ENCODE measurements at places on chromosomes 16 and 17.
A peak's percentile ranks its signal among the peaks of the same experiment; 100 is the strongest.

- no peak for DNase-seq
Observed at GRCh38 chr16:50977138-50977537, 173.9 kb downstream of the SALL1 start.

GRCh38 chr16:85378145-85379040 is 234.7 kb upstream of the GSE1 start:
- no peak for DNase-seq

GRCh38 chr16:86398622-86399021 is 111.7 kb upstream of the FOXF1 start:
- DNase-seq, result no peak

- DNase-seq, result no peak
Observed at GRCh38 chr17:35428229-35428628, 4.1 kb downstream of the SLFN12 start.

- peak; percentile 66 for DNase-seq
Observed at GRCh38 chr17:21573961-21574610, 118.2 kb upstream of the KCNJ18 start.

GRCh38 chr17:82843904-82844680 is 4.3 kb upstream of the ZNF750 start:
- DNase-seq, result no peak

- DNase-seq, result no peak
Observed at GRCh38 chr17:76585649-76586593, at the start of gene ST6GALNAC2. TSS of gene ST6GALNAC2 (minus strand) at chr17:76585860. CDS start at chr17:76585808, 52 bp downstream.

- DNase-seq, result peak; percentile 87
Observed at GRCh38 chr16:53090591-53091411, 36.0 kb downstream of the CHD9 start.

GRCh38 chr17:57107498-57108101 is 22.6 kb downstream of the AKAP1 start:
- DNase-seq, result no peak

- DNase-seq, result peak; percentile 3
Observed at GRCh38 chr17:40555296-40556190, 9.7 kb downstream of the CCR7 start.

DNA sequence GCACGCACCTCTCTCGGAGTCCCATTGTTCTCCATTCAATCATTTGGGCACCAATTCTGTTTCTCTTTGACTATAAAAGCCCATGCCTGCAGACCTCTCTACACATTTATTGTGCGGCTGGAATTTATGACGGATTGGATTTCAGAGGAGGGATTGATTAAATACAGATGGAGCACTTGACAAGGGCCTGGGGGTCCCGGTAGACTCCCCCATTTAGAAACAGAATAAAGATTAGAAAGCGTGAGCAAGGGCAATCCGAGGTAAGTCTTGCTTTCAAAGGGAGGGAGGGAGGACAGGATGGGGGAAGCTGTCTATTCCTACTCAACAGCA is 15.1 kb upstream of the PITPNM3 start:
- no peak for DNase-seq

- no peak for DNase-seq
Observed at GRCh38 chr17:81824595-81824994, 8.5 kb downstream of the MCRIP1 start.

- DNase-seq, result no peak
Observed at GRCh38 chr17:2396568-2397246, 4.2 kb downstream of the MNT start.

GRCh38 chr17:72267601-72268000 is 146.8 kb downstream of the SOX9 start:
- DNase-seq, result no peak

DNA sequence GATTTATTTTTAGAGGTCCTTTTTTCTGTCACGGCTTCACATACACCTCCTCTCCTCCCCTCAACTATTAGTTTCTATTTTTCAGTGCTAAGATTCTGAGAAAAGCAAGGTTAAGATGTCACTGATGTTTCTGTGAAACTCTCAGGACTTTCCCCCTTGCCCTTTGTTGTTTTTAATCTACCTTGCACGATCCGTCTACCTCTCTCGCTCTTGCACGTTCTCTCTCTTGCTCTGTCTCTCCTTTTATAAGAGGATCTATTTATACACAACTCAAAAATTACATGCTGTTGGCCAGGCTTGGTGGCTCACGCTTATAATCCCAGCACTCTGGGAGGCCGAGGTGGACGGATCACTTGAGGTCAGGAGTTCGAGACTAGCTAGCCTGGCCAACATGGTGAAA is 43.6 kb downstream of the RPA1 start:
- DNase-seq, result no peak

DNA sequence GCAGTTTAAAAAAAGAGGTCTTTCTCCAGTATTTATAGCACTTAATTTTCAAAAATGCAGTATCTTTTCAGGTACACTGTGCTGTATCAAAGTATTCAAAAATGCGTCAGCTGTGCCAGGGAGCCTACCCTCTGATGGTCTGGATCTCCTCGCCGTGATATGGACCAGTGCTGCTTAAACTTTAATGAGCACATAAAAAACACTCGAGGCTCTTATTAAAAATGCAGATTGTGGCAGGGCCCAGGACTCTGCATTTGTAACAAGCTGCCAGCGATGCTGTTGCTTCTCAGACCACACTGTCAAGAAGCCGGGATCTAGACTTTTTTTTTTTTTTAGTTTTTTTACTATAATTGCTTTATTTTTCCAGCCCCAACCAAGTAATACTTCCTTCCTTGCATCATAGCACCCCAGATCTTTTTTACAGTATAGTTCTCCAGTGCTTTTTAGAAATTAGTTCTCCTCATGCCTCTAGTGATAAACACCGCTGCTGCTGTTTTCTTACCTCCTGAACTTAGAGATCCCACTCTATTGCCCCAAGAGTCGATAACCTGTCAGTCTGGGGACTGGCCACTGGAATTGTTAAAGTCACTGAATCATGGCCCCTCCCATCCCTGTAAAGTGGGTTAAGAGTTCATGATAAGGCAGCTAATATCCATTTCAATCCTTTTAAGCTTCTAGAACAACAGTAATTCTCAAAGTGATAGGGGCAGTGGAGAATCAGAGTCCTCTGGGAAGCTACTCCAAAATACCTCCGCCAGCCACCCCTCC is 1.6 kb upstream of the SMARCD2 start:
- no peak for DNase-seq

- no peak for DNase-seq
Observed at GRCh38 chr17:27338536-27338985, 44.6 kb downstream of the WSB1 start.

- no peak for DNase-seq
Observed at GRCh38 chr17:27882162-27882840, 10.9 kb downstream of the LYRM9 start.

- DNase-seq, result no peak
Observed at GRCh38 chr17:9427465-9428315, 147.9 kb downstream of the STX8 start.

DNA sequence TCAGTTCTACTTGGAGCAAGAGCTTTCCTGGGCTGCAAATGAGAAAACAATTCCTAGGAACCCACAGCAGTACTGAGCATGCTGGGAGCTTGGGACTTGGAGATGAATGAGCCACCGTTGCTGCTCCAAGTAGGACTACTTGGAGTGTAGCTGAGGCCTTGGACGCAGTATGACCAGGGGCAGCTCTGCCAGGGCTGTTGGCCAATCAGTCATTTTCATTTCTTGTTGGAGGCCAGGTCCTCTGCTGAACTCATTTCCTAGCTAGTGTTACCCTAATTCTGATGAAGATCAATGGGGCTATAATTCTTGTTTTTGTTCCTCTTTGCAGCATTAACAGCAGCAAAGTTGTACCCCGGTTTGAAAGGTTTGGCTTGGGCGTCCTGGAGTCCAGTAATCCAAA is 8.0 kb upstream of the LGALS9 start:
- DNase-seq, result no peak

DNA sequence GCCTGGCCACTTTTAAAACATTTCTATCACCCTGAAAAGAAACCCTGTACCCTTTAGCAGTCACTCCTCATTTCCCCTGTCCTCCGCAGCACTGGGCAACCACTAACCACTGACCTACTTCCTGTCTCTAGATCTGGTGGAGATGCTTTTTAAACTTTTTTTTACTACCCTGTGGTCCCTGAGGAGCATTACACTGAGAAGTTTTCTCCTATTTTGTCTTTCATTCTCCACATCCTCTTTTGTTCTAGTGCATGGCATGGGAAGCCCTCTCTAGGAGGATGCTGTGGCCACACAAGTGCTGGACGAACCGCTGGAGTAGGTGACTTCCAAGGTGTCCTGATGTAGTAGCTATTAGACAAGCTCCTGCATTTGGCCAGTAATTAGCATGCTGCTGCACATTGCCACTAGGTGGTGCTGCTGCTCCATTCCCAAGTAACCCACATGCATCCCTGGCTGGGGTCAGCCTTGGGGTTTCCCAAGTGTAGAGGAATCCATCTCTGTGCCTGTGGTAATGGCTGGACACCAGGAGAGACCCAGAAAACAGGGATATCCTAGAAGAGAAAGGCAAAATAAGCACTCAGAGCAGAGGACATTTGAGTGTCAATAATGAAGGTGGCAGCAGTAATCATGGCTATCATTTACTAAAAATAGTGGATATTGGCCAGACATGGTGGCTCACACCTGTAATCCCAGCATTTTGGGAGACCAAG is 143.8 kb upstream of the CRHR1 start:
- DNase-seq, result peak; percentile 73

DNA sequence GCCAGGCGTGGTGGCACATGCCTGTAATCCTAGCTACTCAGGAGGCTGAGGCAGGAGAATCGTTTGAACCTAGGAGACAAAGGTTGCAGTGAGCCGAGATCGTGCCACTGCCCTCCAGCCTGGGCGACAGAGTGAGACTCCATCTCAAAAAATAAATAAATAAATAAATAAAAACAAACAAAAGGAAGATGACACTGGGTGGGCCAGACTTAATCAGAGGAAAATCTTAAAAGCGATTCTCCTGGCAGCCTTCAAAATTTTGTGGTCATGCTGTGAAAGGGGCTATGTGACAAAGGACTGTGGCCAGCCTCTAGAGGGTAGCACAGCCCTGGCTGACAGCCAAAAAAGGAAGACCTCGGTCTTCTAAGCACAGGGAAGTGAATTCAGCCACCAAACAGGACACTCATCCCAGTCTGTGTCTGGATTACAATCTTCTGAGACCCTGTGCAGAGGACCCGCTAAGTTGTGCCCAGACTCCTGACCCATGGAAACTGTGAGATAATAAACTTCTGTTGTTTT is 391.1 kb downstream of the CNTNAP4 start:
- no peak for DNase-seq

DNA sequence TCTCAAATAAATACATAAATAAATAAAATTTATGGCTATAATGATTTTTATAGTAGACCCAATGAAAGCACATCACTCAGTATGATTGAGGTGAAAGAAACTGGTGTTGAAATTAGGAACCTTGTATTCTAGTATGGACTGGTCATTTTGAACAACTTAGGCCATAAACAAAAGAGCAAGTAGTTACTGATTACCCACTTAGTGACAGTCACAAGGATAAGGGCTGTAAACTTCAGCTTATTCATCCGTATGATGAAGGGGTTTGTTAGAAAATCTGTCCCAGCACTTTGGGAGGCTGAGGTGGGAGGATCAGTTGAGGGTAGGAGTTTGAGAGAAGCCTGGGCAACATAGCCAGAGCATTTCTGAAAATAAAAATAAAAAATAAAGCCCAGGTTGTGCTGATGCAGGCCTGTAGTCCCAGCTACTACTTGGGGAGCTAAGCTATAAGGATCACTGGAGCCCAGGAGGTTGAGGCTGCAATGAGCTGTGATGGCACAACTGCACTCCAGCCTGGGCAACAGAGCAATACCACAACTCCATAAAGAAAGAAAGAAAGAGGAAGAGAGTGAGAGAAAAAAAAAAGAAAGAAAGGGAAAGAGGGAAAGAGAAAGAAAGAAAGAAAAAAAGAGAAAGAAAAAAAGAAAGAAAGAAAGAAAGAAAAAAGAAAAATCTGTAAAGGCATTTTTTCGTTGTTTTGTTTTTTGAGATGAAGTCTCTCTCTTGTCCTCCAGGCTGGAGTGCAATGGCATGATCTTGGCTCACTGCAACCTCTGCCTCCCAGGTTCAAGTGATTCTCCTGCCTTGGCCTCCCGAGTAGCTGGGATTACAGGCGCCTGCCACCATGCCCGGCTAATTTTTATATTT is 4.2 kb upstream of the SPAG9 start:
- DNase-seq, result no peak

GRCh38 chr17:62937606-62938005 is 28.4 kb upstream of the TANC2 start:
- no peak for DNase-seq

DNA sequence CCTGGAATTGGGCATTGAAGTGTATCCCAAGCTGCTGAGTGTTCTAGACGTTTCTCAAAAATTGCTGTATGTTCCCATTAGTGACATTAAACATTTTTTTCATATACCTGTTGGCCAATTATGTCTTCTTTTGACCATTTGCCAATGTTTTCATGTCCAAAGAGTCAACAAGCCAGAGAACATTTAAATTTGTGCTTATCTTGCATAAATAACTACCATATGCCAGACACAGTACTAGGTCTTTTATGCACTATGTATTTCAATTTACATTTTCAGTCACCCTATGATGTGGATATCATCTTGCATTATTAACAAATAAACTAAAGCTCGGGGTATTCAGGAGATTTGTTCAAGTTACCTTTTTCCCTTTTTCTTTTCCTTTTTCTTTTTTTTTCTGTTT is 632.9 kb upstream of the C16orf82 start:
- no peak for DNase-seq

GRCh38 chr17:34562387-34562786 is 17.0 kb upstream of the TMEM132E start:
- no peak for DNase-seq

- DNase-seq, result no peak
Observed at GRCh38 chr17:43839670-43840108, 6.7 kb upstream of the MPP3 start.

- no peak for DNase-seq
Observed at GRCh38 chr16:56700195-56700594, 17.9 kb downstream of the MT1X start.

GRCh38 chr17:7774055-7774521 is 56.5 kb downstream of the DNAH2 start:
- no peak for DNase-seq

DNA sequence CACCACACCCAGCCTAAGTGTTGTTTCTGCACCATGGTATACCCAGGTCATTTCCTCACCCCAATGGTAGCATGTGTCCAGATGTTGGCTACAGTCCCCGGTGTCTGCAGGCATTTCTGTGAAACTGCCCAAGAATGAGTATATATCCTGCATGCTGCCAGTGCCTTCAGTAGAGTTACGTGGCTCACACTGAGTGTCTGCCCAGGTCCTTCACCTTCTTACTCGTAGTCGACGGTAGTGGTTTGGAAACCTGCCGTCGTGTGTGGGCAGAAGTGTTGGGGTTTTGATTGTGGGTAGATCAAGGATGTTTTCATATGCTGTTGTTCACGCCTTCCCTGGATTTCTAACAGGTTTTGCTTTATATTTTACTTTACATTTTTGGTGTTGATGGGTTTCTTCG is 16.8 kb downstream of the TCF25 start:
- no peak for DNase-seq

DNA sequence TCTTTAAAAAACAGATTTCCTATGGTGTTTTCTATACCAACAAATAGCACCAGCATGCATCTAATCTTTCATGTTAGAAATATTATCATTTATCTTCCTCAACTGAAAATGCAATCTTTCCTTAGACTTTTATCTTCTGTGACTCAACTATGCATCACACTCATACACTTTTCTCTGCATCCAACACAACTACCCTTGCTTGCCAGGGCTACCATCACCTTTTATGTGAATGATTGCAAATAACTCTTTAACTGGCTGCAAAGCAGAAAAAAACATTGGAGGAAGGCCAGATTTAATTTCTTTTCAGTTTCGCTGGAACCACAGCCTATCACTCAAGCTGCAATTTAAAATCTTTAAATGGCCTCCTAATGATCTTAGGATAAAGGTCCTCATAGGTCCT is 212.9 kb downstream of the CDH8 start:
- DNase-seq, result no peak
